ENCODE measurements at places on chromosomes 4 and X.

DNA sequence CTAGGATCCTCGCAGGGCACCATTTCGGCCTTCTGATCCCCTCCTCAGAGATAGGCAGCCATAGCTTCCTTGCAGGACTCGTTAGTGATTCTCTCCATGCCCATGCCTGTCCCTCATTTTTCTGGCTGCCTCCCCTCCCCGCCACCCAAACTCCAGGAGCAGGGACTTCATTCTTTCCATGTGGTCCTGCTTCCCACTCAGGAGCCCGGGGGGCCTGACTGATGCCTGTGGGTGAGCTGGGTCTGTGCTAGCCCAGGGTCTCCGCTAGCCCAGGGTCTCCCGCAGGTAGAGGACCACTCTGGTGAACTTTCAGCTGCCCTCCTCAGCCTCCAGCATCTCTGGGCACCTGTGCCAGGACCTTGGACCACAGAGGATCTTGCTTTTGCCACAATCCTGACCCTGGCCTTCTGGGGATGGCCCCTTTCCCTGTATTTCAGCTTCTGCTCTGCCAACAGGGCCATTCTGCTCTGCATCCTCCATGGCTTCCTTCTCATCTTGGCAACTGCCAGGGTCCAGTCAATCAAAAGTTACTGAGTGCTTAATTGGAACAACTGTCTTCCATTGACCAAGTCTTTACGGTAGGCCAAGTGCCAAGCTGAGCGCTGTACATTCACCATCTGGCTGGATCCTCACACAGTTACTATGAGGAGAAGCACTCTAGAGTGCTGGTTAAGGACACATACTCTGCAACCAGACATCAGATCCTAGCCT is 152.2 kb downstream of the EFNB1 start:
- no peak for DNase-seq

GRCh38 chr4:108738003-108738706 is 24.7 kb downstream of the ETNPPL start:
- peak; percentile 15 for DNase-seq

DNA sequence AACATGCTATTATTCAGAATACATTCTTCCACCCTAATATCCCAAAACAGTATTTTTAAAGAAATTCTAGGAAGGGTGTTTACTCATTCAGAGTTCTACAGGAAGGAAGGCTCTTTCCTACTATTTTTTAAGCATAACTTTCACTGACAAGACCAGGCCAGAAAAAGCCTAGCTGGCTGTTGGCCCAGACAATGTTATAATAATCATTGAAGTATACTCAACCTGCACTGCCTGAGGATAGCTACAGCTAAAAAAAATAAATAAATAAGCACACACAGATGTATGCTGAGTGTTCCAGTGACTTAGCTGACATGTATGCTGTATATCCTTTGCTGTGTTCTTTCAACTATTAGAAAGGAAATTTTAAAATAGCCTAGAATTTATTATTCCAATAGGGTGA is 145.8 kb upstream of the SPRY1 start:
- DNase-seq = peak; percentile 48

DNA sequence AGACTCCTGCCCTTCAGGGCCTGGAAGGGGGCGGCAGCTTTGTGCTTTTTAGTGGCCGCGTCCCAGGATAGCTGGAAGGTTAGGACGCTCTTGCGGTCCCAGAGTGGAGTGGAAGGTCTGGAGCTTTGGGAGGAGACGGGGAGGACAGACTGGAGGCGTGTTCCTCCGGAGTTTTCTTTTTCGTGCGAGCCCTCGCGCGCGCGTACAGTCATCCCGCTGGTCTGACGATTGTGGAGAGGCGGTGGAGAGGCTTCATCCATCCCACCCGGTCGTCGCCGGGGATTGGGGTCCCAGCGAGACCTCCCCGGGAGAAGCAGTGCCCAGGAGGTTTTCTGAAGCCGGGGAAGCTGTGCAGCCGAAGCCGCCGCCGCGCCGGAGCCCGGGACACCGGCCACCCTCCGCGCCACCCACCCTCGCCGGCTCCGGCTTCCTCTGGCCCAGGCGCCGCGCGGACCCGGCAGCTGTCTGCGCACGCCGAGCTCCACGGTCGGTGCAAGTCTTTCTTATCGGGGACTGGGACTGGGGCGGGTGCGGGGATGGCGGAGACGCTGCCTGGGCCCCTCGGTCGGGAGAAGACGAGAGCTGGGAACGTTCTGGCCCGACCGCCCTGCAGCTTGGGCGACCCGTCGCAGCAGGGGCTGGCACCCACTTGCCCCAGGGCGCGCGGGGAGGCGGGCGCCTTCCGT is at the start of gene EDNRA:
Gene EDNRA (plus strand): TSS at position 207 of the 686 bp plus-strand sequence. CDS start 4,585 bp downstream, outside the sequence.
- DNase-seq = peak; percentile 72

- DNase-seq = no peak
Measured at GRCh38 chrX:153526042-153526441, 8.6 kb downstream of the ATP2B3 start.

GRCh38 chr4:8417071-8417614 is 23.4 kb downstream of the ACOX3 start:
- no peak for DNase-seq

GRCh38 chr4:3209551-3210325 is 39.2 kb upstream of the MSANTD1 start:
- DNase-seq = no peak

DNA sequence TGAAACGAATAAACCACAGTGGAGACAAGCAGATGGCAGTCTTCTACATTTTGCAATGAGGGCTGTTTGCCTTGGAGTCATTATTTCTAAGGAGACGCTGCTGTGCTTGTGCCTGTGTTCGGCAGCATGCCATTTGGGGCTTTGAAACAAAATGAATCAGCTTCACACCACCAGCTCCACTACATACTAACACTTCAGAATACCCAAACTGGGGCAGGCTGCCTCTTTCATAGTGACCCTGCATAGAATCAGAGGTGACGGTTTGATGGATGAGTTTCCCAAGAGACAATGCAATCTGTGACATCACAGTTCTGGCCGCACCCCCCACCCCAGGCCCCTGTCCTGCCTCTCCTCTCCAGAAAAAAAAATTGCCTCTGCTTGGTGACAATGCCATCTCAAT is 57.1 kb upstream of the MID1 start:
- peak; percentile 54 for DNase-seq

- DNase-seq = no peak
Measured at GRCh38 chr4:2388429-2389182, 29.8 kb downstream of the ZFYVE28 start.

DNA sequence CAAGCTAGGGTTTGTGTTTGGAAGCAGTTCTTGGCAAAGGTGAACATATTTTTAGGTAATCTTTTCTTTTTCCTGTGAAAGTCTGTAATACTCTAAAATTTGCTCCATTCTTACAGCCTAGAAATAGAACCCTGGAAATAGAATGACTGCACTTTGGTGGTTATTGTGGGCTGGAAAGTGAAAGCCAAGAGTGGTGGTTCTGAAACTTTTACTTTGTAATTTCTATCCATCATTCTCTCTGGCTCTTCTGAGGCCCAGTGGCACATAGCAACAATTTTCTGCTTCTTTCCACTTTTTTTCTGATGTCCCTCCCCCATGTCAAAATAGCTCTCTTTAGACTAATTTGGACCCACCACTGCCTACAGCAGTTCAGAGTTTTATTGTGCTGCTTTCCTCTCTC is 300.4 kb upstream of the RPS6KA3 start:
- no peak for DNase-seq

- DNase-seq = peak; percentile 89
Measured at GRCh38 chr4:173436149-173436579, 37.2 kb upstream of the SCRG1 start.

DNA sequence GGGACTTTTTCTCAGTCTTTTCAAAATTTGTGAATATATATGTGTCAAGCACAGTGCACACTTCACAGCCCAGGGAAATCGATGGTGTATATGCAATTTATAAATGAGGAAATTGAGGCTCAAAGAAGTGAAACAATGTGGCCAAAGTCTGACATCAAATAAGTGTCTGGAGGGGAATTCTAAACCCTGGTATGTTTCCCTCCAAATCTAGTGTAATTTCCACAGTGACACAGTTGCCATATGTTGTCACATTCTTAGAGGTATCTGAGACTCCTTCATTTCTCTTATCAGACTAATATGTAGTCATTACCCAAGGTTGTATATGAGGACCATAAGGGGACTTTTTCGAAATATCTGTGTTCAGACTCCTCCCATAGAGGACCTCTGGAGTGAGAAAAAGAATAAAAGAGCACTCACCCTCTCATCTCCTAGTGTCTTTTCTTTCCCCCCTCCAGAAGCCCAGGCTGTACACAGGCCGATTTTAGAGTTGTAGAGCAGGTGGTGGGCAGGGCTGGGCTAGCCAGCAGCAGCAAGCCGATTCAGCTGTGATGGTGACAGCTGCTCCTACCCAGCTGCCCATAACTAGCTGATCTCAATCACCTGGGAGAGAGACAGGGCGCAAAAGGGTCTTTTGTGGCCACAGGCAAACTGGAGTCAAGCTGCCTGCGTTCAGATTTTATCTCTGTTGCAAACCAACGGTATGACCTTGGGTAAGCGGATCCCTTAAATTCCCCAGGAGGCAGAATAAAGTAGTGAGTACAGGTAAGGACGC is 55.1 kb downstream of the CLCN5 start:
- DNase-seq = no peak

DNA sequence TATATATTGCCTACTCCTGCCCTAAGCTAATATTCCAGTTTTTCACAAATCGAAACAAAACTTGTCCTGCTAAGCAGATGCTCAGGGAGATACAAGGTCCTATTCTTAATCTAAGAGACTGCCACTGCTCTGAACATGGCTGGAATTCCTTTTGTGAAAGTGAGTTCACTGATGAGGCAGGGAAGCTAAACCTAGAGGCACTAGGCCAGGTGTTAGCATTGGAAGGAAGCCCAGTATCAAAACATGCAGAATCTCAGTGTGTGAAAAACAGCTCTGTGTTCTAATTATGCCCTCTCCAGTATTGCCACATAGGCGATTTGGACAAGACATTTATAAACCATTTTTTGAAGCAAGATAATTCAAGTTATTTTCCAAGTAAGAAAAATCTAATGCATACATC is 47.6 kb downstream of the ABCG2 start:
- DNase-seq = peak; percentile 49
